ENCODE measurements at places on chromosomes 5 and 9.
A peak's percentile ranks its signal among the peaks of the same experiment; 100 is the strongest.

DNA sequence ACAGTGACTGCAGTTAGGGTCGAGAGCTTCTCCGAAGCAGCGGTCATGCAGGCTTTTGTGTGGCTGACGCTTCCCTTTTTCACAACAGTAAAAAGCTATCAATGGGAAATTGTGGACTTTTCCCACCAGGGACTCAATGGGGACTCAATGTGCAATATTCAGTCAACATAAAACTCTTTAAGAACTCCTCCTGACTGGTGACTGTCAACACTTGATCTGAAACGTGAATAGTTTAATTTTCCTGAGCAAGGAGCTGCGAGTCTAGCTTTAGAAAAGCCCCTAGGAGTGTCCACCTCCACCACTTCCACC is 28.7 kb downstream of the EXOC3 start:
- DNase-seq = no peak

GRCh38 chr5:71681296-71681695 is 37.8 kb upstream of the CARTPT start:
- DNase-seq = peak; percentile 57

- DNase-seq = peak; percentile 57
Measured at GRCh38 chr9:134497283-134497860, 144.2 kb upstream of the COL5A1 start.

- DNase-seq = peak; percentile 88
Measured at GRCh38 chr9:70352356-70352755, 62.1 kb downstream of the KLF9 start.

GRCh38 chr5:119895066-119895465 is 265.7 kb downstream of the FAM170A start:
- no peak for DNase-seq

DNA sequence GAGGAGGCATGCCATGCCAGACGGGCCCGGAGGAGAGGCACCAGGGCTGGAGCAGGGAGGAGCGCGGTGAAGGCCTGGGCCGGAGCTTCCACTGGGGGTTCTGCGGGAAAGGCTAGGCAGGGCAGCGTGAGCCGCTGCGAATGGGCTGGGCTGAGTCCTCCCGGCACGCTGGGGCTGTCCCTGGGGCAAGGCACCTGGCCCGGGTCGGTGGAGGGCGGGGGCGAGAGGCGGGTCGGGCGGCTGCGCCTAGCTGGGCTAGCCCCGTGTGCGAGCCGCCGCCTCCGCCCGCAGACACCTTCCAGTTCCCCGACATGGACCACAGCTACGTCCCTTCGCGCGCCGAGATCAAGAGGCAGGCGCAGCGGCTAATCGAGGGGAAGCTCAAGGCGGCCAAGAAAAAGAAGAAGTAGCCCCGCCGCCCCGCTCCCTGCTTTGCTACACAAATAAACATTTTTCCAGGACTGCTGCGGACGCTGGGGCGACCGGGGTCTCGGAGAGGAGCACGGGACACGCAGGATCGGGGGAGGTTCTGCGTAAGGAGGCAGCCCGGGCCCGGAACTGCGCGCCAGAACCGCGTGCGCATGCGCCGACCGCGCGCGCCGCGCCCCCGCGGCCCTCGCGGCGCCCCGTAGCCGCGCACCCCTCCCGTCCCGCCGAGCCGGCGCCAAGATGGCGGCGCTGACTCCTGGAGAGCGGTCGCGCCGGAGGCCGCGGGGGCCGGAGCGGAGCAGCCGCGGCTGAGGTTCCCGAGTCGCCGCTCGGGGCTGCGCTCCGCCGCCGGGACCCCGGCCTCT is at the start of gene RABL6:
TSS of gene RABL6 (plus strand) at position 668 of the 794 bp plus-strand sequence. CDS start 249 bp downstream, outside the sequence.
- peak; percentile 58 for DNase-seq

- DNase-seq = peak; percentile 97
Measured at GRCh38 chr9:99019510-99020331, 76.0 kb downstream of the COL15A1 start.

- DNase-seq = peak; percentile 63
Measured at GRCh38 chr5:58261605-58262004, 198.3 kb downstream of the PLK2 start.

GRCh38 chr5:83767409-83767992 is 46.8 kb upstream of the HAPLN1 start:
- DNase-seq = peak; percentile 15

GRCh38 chr9:14004110-14004509 is 309.8 kb downstream of the NFIB start:
- DNase-seq = peak; percentile 10

- DNase-seq = no peak
Measured at GRCh38 chr5:18397371-18397770, 763.1 kb downstream of the TAF11L14 start.

- no peak for DNase-seq
Measured at GRCh38 chr5:168464214-168464613, 22.1 kb upstream of the RARS1 start.

DNA sequence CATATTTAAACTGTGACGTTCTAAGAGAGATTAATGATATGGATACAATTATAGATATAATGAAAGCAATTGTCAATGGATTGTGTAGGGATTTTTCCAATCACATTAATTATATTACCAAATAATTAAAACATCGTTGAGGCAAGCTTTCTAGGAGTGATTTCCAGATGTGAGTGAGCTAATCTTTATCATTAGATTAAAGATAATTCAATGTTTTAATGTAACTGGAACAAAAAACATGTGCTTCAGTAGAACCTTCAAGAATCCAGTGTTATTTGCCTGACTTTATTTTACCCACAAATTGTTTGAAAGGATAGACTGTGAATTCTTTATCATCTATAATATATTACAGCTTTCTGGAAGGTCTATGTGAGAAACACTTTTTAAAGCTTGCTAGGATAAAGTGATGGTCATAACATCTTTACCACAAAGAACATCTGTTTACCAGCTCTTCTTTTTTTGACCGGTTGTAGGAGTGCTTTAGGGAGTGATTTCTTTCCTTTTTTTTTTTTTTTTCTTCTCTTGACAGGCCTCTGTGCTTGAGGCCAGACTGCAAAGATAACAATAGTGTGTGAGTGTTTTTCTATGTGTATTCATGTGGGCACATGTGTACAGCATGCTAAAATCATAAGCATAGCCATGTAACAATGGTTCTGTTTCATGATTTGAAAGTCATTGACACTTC is 35.0 kb downstream of the SNCAIP start:
- DNase-seq = no peak

GRCh38 chr9:131422241-131422792 is 28.4 kb downstream of the PRRC2B start:
- DNase-seq = no peak

GRCh38 chr5:154603485-154603884 is 125.5 kb upstream of the HAND1 start:
- DNase-seq = no peak

DNA sequence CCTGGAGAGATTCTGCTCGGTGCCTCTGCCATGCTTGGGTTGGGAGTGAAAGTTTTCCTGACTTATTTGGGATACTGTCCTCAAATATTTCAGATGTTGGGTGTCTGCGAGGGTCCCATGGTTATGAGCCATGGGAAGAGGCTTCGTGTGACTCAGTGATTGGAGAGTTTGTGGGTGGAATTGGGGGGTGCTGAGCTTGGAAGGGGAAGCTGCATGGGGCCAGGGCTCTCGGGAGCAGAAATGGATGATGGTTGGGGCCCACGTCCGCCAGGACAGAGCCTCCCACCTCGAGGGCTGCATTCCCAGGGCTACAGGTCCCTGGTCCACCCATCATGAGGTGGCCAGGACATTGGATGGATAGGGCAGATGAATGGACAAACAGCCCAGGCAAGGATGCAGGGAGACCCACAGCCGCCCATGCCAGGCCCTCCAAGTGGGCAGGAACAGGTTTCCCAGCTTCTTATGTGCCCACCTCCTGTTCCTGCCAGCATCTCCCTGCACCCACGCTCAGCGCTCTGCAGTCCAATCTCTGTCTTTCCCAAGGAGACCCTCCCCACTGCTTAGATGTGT is 5.5 kb downstream of the OBP2B start:
- no peak for DNase-seq

DNA sequence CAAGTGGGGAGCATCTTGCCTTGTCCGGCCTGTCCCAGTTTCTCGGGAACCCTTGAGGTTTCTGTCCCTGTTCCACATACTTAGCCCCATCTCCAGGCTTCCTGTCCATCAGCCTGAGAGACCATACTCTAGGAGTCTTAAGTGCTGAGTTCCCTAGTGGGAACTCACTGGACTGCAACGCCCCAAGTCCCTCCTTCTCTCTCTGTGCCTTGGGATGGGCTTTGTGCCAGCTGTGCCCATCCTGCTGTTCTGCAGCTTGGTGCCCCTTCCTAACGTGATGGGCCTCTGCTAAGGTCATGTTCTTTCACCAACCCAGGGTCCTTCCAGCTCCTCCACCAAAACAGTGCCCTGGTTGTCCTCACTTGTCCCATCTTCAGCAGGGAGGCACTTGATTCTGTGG is 222.3 kb upstream of the ANKRD55 start:
- DNase-seq = no peak

DNA sequence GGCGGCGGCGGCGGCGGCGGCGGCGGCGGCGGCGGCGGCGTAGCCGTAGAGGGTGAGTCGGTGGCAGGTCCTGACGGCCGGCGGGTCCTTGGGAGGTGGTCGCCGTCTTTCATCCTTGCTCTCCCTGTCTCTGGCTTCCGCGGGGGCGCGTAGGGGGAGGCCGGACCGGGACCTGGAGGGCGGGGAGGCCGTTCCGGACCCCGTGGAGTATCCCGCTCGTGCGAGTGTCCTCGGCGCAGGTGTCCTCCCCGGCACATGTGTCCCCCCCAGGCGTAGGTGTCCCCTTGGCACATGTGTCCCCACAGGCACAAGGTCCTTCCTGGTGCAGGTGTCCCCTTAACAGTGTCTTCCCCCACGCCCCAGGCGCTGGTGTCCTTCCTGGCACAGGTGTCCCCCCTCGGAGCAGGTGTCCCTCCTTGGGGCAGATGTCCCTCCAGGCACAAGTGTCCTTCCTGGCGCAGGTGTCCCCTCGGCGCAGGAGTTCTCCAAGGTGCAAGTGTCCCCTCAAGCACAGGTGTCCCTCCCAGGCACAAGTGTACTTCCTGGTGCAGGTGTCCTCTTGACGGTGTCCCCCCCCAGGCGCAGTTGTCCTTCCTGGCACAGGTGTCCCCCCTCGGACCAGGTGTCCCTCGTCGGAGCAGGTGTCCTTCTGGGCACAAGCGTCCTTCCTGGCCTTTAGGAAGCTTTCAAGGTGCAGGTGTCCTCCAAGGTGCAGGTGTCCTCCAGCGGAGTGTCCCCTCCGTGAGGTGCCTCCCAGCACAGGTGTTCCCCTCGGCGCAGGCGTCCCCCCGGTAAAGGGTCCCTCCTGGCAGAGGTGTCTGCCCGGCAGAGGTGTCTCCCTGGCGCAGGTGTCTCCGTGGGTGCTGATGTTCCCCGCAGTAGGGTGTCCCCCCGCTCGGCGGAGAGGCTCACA is 519 bp downstream of the EXOC3 start:
- DNase-seq = no peak

DNA sequence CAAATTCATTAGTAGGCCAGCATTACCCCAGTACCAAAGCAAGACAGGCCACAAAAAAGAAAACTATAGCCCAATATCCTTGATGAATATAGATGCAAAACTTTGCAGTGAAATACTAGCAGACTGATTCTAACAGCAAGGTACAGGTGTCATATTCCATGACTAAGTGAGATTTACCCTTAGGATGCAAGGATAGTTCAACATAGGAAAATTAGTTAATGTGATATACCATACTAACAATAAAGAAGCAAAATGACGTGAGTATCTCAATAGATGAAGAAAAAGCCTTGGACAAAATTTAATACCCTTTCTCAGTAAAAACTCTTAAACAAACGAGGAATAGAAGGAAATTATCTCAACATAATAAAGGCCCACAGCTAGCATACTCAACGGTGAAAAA is 13.3 kb downstream of the ZNF131 start:
- DNase-seq = no peak

DNA sequence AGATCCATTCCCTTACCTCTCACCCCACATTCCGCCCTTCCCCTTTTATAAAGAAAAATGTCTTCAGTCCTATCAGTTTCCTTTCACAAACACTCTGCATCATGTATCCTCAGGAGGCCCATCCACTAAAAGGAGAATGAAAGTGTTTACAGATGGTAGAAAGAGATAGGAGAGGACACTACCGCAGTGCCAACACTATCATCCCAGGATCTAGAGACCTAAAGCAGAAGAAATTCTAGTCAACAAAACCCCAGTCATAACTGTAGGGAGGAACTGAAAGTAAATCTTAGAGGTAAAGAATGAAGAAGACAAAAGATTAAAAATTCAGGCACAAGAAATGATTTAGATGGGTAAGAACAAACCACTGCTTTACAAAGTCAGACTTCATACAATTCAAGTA is 114.1 kb downstream of the MLLT3 start:
- no peak for DNase-seq

DNA sequence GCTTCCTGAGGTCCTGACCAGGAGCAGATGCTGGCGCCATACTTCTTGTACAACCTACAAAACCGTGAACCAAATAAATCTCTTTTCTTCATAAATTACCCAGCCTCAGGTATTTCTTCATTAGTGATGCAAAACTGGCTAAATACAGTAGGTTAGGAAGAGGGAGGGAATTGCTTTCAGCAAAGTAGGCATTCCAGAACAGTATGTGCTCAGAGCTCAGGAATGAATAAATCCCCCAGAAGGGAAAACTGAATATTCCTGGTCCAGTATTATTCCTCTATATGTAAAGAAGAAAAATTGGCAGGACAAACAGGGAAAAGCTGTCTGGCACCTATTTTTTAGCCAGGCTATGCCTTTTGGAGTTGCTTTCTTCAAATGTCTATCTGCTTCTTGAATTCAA is 577.1 kb downstream of the PSAT1 start:
- DNase-seq = no peak

DNA sequence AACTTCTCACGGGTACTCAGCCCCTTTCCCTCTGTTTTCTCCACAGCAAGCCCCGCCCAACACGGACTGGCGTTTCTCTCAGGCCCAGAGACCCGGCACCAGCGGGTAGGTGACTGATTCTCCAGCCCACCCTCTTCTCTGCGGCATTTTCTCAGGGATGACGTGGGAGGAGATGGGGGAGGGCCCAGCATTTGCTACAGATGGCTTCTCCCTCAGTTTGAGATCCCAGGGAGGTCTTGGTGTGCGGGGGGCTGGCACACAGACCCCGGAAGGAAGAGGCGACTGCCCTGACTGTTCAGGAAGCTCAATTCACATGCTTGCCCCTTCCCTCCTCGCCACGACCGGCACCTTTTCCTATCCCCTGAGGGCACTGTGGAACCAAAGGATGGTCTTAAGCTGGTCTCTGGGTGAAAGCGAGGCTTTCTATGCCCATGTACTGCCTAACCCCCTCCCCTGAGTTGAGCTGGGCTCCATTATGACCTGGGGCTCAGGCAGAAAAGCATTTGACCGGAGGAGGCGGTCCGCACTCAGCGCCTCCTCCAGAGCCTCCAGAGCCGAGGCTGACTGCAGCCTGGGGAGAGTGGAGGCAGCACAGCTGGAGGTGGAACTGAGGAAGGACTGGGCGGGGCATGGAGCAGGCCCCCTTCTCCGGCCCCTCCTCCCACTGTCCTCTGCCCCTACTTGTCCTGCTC is 6.0 kb downstream of the PCDHGC5 start:
- DNase-seq = peak; percentile 15

DNA sequence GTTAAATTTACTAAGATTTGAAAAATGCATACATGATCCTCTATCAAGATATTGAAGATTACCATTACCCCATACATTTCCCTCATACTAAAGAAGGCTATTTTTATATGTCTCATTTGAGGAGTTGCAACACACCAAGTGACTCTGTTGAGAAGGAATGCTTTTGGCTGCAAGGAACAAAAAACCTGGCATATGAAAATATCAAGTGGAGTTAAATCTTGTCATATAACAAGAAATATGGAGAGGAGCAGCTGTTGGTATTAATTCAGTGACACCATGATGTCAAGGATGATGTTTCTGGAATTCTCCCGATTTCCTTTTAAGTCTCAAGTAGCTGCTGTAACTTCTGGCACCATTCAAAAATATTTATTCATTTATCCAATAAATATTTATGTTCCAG is 193.8 kb downstream of the CSNK1G3 start:
- peak; percentile 85 for DNase-seq

- peak; percentile 95 for DNase-seq
Measured at GRCh38 chr5:170597109-170597751, 93.4 kb downstream of the KCNIP1 start.

Measured in fibroblast of mammary gland (primary cell).